ENCODE measurements at places on chromosomes 11 and 22.
A peak's percentile ranks its signal among the peaks of the same experiment; 100 is the strongest.

DNA sequence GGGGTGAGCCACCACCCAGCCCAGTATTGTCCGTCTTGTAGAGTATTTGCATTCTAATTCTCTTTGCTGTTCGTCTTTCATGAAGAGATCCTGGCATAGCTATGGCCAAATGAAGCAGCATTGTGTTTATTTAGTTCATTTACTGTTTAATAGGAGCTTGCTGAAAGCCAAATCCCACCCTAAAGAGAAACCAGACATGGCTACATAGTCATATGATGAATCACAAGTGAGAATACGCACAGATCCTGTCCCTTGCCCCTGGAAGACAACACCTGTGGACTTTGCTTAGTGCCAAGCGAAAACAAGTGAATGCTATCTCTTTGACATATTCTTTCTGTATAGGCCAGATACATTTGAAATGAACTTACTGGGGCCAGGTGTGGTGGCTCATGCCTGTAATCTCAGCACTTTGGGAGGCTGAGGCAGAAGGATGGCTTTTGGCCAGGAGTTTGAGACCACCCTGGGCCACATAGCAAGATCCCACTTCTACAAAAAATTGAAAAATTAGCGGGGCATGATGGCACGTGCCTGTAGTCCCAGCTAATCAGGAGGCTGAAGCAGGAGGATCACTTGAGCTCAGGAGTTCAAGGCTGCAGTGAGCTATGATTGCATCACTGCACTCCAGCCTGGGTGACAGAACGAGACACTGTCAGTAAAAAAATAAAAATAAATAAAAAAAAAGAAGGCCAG lies 5.1 kb upstream of the ARFGAP3 start:
- no peak for DNase-seq

DNA sequence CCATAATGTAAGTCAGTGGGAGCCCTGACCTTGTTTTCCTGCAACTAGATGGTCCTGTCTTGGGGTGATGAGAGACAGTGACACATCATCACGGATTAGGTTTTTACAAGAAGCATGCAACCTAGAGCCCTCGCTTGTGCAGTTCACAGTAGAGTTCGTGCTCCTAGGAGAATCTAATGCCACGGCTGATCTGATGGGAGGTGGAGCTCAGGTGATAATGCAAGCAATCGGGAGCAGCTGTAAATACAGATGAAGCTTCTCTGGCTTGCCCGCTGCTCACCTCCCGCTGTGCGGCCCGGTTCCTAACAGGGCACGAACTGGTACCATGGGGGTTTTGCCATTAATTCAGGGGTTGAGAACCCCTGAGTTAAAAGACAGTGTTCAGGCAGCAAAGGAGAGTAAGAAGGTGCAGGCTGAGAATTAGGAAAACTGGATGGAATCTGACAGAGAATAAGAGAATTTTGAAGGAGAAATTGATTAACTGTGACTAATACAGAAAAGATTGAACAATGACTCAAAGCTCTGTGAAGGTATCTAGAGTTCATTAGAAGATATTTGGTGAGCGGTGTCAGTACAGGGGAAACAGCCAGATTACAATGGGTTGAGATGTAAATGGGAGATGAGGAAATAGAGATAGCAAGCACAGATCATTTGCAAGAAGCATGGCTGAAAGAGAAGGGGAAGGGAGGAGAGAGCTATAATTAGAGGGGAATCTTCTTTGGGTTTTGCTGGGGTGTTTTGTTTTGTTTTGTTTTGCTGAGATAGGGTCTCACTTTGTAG lies 21.0 kb downstream of the WEE1 start:
- no peak for DNase-seq

- DNase-seq, result no peak
Observed at GRCh38 chr11:72298931-72299330, 55.0 kb upstream of the PHOX2A start.

DNA sequence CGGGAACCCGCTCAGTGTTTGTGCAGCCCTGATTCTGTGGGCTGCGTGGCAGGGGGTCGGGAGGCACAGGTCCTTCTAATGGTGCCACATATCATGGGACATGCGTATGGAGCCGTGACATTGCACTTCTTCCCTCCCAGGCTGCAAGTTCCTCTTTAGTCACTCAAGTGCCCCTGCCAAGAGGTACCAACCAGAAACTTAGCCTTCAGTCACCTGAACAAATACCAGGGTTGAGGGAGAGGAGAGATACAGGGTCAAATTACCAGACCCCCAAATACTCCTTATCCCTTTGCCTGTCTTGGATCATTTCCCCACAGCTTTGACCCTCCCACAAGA lies 209.1 kb downstream of the BUD13 start:
- DNase-seq, result no peak

- DNase-seq, result no peak
Observed at GRCh38 chr11:104765401-104766095, 132.7 kb downstream of the CASP12 start.

- no peak for DNase-seq
Observed at GRCh38 chr11:10114593-10115404, 179.2 kb downstream of the SBF2 start.

GRCh38 chr11:100640646-100641045 lies 46.4 kb upstream of the ARHGAP42 start:
- DNase-seq, result peak; percentile 68

DNA sequence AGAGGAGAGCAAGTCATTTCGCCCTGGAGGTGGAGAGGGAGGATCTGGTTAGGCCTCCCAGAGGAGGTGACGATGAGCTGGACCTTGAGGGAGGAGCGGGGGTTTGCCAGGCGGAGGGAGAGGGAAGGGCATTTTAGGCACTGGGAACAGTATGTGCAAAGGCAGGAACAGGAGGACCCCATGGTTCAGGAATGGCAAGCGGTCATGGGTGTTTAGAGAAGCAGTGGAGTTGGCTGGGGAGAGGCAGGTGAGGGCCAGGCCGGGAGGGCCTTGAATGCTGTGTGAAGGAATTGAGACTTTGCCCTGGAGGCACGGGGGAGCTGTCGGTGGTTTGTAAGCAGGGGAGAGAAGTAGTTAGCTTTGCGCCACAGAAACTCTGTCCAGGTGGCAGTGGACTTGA lies 10.3 kb downstream of the PRDM11 start:
- DNase-seq, result no peak

DNA sequence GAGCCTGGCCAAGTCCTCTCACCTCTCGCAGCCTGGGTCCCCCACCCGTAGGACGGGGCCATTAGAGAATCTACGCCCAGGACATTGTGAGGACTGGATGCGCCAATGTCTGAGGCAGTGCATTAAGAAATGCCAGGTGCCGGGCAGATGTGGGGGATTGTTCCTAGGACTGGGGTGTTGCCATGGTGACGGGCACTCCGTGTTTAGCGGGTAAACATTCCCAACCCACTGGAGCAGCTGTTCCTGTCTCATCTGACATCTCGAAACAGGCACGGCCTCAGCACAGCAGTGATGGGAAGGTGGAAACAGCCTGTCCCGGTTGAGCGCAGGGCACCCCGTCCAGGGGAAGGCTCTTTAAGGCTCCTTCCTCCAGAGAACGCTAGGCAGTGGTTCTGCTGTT lies 99.6 kb upstream of the RTL6 start:
- DNase-seq, result no peak

DNA sequence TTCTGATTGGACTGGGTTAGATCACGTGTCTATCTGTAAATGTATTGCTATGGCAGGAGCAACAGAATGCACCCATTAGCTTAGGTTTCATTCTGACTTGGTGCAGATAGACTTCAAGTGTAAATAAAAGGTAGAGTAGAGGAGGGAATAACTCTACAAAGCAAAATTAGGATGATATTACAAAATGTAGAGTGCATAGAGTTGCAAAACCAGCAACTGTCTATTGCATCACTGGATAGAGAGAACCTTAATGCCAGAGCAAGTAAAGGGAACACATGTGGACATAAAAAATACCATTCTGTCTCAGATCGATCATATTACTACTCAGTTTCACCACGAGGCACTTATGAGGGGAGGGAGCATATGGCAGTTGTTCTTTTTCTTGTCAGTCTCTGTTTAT lies 22.0 kb upstream of the CAT start:
- no peak for DNase-seq

DNA sequence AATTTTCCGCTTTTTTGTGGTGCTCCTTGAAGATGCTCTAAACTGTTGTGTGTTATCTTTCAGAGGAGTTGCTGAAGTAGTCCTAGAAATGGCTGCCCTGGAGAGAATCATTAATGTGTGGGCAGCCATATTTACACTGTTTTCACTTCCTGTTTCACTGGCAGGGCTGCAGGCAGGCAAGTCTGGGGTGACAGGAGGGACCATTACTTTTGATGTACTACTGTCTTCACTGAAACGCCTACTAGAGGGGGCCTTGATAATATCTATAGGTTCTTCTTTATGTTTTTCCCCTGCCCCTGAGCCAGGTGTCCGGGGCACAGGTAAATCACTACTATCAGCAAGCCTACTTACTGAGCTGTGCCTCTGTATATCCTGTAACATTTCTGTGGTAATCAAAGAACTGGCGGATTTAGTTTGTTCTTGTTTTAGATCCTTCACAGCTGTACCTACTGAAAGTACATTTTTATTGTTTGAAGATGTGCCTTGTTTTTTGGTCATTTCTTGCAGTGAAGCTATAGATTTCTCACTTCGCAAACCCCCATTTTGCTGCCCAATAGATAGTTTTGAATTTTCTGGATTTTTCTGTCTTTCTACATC lies 39.7 kb downstream of the ACAT1 start:
- no peak for DNase-seq

- DNase-seq, result peak; percentile 56
Observed at GRCh38 chr22:44765571-44766285, 13.4 kb downstream of the ARHGAP8 start.

- no peak for DNase-seq
Observed at GRCh38 chr11:33451364-33451763, 194.2 kb downstream of the HIPK3 start.

- DNase-seq, result no peak
Observed at GRCh38 chr11:953512-953911, 27.8 kb downstream of the AP2A2 start.

- no peak for DNase-seq
Observed at GRCh38 chr11:95556011-95556341, 233.6 kb downstream of the FAM76B start.

DNA sequence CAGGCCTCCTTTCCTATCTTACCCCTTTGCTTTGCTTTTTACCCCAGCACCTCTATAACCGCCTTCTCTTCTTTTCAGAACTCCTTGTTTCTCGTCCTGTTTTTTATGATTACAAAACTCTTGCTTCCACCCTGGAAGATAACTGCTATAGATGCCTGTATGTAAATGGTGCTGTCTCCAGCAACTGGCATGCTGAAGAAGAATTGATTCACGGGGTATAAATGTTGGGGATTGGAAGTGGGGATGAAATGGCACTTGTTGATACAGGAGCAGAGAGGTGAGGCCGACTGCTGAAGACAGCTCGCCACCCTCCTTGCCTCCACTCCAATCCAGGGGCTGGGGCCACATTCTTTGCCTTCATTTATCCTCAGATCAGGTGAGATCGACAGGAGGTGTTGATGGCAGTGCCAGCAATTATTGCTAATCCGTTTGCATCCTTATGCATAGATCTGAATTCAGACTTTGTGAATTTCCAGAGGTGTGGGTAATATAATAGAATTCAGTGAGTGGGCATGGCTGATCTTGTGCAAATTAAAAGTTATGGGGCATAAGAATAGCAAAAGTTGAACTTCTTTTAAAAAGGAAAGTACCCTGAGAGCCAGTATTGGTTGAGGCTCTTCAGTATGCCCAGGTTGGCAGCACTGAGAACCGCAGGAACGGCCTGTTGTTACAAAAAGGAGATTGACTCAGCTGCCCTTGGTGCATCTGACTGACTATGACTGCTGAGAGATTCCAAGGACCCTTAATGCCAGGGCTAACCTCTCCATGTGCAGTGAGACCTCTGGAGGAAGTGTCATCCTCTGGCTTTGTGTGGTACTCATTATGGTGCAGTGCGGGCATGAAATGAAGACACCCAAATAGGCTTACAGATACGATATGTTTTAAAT lies 5.3 kb downstream of the NEAT1 start:
- peak; percentile 9 for DNase-seq

- no peak for DNase-seq
Observed at GRCh38 chr11:13826505-13827278, 135.8 kb upstream of the SPON1 start.

DNA sequence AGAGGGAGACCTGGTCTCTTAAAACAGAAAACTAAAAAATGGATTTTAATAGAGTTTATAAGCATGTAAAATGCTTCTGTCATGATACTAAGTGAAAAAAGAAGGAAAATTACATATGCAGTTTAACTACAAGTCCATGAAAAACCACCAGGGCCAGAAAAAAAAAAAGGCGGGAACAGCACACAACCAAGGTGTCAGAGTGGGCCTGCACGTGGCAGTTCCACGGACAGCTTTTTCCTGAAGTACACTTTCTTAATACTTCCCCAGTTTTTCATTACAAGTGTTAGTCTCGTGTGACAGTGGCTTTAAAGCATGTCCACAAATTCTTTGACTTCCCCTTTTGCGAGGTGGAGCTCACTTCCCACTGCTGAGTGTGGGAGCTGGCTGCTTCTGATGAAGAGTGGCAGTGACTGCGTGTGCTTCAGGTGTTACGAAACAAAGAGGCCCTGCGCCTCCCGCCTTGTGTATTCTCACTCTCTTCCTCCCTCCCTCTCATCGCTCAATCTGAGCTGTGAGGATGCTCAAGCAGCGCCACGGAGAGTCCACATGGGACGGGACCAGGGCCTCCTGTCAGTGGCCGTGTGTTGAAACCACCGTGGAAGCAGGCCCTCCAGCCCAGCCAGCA lies 16.4 kb downstream of the PPM1F start:
- DNase-seq, result no peak

DNA sequence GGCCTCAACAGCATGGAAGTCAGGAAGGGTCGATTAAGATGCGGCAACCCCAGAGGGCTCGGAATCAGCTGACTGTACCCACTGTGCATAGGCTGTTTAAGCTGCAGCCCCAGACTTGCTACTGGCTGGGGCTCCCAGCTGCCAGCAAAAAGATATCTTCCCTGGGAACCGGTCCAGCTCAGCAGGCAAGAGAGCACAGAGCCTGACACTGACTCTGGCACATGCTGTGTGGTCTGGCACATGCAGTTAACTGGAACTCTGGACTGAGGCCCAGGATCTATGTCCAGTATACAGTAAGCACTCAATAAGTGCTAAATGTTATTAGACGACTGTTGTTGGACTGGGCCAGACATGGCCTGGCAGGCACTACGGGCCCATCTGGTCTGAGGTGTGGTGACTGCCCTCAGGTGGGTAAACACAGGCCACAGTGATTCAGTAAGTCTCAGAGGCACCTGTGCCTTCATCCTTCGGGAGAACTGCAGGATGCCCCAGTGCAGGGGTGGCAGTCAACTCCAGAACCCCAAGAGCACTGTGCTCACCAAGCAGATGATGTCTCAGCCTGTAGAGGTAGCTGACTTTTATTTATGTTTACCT lies 87.6 kb downstream of the LARGE1 start:
- peak; percentile 27 for DNase-seq

DNA sequence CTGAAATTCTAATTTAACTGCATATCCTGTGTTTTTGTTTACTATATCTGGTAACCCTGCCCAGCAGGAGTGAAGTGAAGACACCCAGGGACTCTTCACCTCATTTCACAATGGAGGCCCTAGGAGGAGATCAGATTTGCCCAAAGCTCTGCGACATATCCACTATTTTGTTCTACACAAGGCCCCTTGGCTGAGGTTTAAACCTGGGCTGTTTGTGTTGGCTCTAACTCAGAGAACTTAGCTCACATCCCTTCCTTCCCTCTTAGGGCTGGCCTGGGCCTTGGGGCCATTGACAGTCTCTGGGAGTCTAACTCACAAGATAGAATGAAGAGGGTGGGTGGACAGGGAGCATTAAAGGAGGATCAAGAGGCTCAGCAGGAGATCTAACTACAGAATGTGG lies 8.2 kb upstream of the PLA2G3 start:
- DNase-seq, result no peak
